ENCODE measurements at places on chromosomes 7 and 10.

DNA sequence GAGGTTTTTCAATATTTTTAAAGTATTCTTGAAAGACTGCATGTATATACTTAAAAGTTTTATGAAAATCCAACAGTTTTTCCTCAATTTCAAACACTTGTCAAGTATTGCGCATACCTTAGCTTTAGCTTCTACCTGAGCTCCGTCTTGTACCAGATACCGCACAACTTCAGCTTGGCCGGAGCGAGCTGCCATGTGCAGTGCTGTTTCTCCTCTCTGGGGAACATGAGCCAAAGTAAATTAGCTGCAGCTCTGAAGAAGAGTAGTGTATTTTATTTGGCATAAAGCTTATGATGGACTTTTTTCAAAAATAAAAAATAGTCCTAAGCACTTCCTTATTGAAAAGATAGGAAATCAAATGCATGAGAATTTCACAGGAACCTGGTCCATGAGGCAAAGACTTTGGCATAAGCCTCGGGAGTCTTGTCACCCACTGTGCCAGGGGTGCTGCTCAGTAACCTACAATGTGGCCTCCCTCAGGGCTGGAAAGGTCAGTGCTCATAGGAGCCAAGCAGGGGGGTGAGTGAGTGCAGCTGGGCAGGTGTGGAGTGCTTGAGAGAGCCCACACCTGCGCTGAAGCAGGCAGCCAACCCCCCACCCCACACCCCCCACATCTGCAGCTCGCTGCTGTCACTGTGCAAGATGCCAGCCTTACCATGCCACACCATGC is 189.5 kb downstream of the ANK3 start:
- no peak for DNase-seq

GRCh38 chr7:1794888-1795542 is 124.9 kb downstream of the ELFN1 start:
- no peak for DNase-seq

DNA sequence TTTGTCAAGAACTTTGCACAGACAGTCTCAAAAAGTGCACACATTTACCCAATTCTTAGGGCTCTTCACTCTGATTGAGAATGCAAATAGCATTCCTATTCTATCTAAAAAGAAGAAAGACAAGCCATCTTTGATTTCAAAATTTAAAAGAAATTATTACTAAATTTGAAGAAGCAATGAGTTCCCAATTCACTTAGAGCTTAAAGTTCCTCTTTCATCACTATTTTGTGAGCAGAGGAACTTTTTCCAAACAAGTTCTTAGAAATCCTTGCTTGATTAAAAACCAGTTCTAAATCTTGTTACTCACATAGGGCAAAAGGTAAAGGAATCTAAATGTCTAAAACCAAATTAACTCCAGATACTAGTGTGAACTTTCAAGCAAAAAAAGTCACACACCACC is 56.4 kb downstream of the TBXAS1 start:
- no peak for DNase-seq

DNA sequence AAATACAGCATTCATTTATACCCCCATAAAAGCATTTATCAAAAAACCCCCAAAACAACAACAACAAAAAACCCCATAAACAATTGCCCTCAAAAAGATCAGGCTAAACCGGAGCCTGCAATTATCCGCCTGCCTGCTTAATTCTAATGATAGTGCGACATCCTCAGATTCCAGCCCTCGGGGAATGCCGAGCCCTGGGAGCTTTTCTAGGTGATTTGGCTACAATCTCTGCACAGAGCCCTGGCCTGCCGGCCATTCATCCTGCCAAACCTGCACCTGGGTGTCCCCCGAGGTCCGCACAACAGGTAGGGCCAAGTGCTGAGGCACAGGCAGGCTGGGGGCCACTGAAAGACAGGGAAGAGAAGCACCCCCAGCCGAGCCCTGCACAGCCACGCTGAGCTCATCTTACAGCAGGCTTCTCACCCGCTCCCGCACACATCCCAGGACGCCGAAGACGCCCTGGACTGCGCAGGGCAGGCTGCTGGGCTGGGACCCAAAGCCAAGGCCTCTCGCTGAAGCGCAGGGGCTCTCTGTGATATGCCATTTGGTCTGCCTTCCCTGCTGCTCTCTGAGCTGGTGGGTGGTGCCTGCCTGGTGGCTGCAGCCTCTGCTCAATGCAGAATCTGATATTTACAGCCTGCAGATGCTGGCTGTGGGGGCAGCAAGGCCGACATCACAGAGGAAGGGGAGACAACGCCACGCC is 57.5 kb downstream of the CAMK2B start:
- DNase-seq: no peak

DNA sequence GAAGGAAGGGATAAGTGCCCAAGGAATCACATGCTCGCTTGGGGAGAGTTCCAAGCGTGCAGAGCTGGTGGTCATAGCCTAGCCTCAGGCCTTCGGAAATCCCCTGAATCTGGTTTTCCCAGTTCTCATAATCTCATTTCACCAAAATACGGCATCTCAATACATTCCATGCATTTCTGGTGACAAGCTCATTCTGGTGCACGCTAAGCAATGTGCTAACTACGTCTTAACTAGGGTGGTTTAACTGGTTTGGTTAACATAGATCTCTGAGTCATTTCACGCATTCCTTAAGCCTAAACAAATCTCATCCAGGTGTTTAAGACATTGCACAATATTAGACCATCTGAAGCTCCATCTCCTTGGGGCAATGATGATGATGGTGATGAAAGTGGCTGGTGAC is 72.9 kb upstream of the STEAP1B start:
- DNase-seq: no peak

Data from stimulated activated CD8-positive, alpha-beta memory T cell treated with anti-CD3 and anti-CD28 coated beads, Interleukin-15, amount 100 ng/mL, for 48 hours (primary cell).